Suprapubic skin (tissue), 4 donors: ENCODE measurements at places on chromosomes 11 and 22. TPM values are rescaled to one million over a fixed set of nuclear protein-coding genes. Genes with fewer than 3 reads are reported as not detected.

The VSIG10L2 gene
- total RNA-seq, result 4.7 TPM

The ACRV1 gene
- not detected for total RNA-seq

The ZNF70 gene
- total RNA-seq, result 3.8 TPM

The KRTAP5-11 gene
- 7.3 TPM for total RNA-seq

The USH1C gene
- total RNA-seq, result not detected

The E2F8 gene
- 1.1 TPM for total RNA-seq

DNA sequence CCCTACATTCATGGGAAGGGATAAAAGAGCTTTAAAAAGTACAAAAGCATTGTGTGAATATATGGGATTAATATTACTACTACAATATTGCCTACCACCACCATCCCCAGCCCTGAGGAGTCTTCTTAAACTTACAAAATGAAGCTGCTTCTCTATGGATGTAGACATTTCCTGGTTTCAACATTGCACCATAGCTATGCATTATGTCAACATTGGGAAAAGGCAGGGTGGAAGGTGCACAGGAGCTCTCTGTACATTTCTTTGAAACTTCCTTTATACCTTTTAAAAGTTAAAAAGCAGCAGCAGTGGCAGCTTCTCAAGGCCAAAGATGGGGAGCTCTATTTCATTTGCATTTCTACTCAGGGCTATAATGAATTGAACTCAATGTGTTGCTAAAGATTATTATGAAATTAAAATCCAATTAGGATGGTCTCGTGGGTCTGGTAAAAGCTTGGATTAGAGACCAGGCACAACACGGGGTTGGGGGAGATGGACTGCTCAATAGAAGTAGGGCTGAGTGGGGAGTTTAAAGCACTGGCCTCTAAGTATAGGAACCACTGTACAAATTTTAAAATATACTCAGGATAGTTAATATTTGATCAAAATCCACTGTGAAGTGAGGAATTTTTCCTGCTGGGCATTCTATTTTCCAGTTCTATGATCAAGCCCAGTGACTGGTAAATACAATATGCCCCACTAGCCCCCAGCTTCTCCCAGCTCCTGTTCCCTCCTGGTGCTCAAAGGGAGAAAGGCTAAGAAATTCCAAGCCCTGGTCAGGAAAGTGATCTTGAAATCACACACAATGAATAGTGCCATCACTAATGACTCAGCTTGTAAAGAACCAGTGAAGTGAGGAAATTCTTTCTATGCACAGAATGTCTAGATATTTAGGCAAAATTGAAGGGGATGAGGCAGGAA is 362.7 kb upstream of the CCDC90B start:
- DNase-seq, result no peak
- no peak overlapping the region for H3K4me3 ChIP-seq
- no peaks in the 10 kb centered on the region for H3K27me3 ChIP-seq
- H3K27ac ChIP-seq, result no peak overlapping the region
- H3K36me3 ChIP-seq, result no peaks in the 10 kb centered on the region

DNA sequence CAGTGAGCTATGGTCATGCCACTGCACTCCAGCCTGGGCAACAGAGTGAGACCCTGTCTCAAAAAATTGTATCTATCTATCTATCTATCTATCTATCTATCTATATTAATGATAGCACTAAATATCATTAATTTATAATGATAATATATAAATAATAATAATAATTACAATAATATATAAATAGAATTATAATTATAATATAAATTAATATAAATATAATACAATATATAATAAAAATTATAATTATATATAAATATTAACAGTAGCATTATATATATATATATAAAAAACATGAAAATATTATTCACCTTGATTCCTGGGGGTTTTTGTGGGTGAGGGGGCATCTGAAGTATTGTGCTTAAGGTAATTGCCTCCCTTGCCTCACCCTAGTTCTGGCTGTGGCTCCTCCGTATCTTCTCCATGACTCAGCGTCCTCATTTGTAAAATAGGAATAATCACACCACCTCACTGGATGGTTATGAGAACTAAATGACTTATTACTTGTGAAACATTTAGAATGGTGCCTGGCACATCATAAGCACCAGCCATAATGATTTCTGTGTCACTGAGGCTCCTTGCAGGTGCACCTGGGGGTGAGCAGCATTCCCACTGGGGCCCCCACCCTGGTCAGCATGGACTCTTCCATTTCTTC is 18.8 kb downstream of the RASD2 start:
- no peaks in the 10 kb centered on the region for H3K36me3 ChIP-seq
- no peak for DNase-seq
- H3K27ac ChIP-seq, result no peak overlapping the region
- H3K4me1 ChIP-seq, result peaks cover 1% of the 10 kb centered on the region
- peaks cover 5% of the 10 kb centered on the region for H3K27me3 ChIP-seq
- no peak overlapping the region for H3K4me3 ChIP-seq

DNA sequence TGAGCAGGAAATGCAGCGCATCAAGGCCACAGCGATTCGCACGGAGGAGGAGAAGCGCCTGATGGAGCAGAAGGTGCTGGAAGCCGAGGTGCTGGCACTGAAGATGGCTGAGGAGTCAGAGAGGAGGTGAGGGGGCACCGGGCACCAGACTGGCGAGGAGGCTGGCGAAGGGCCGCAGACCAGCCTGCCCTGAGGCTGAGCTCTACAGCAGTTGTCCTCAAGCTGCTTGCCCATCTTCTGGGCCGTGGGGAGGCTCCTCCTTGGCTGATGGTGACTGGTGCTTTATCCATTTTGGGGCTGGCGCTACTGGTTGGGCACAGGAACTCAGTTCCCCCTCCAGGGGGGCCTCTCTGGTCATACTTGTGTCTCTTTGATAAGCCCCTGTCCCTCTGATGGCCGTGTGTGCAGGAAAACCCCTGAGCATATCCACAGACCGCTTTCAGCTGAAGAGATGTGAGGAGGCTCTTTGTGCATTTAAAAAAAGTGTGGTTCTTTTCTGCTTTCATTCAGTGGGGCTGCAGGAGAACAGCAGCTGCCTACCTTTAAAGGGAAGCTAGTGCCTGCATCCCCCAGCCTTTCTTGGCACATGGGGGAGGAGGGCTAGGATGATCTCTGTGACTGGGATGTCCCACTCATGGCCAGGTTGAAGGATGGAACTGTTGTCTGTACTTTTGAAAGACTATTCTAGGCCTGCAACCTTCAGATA is 46.3 kb upstream of the CABP7 start:
- no peak overlapping the region for H3K27ac ChIP-seq
- no peaks in the 10 kb centered on the region for H3K4me1 ChIP-seq

GRCh38 chr11:81602508-81602907 is 1131.2 kb downstream of the FAM181B start:
- H3K27ac ChIP-seq, result no peak overlapping the region
- DNase-seq, result no peak
- no peaks in the 10 kb centered on the region for H3K4me1 ChIP-seq
- H3K36me3 ChIP-seq, result no peaks in the 10 kb centered on the region
- H3K4me3 ChIP-seq, result no peak overlapping the region

GRCh38 chr11:67027943-67028542 is 5.1 kb downstream of the SYT12 start:
- peaks cover 47% of the 10 kb centered on the region for H3K4me1 ChIP-seq
- H3K27ac ChIP-seq, result peak overlapping the region; percentile 3

- no peak overlapping the region for H3K27ac ChIP-seq
- DNase-seq, result no peak
- H3K36me3 ChIP-seq, result peaks cover 7% of the 10 kb centered on the region
Measured at GRCh38 chr11:44939673-44940395, 10.8 kb downstream of the TP53I11 start.

DNA sequence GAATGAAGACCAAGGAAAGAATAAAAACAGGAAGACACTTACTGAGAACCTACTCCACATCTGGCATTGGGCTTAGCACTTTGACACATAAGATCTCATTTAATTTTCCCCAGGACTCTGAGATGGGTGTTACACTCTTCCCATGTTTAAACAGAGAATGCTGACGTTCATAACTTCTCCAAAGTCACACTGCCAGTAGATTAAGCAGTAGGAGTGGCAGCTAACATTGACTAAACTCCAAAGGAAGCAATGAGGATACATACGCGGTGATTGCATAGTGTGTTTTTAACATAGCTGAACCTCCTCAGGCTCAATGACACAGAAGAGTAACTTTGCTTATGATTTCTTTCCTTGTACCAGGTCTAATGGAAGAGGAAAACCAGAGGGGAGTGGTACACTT is 14.5 kb upstream of the OR10V1 start:
- H3K36me3 ChIP-seq, result no peaks in the 10 kb centered on the region
- H3K27ac ChIP-seq, result no peak overlapping the region
- DNase-seq, result no peak
- no peaks in the 10 kb centered on the region for H3K27me3 ChIP-seq
- H3K4me3 ChIP-seq, result no peak overlapping the region

DNA sequence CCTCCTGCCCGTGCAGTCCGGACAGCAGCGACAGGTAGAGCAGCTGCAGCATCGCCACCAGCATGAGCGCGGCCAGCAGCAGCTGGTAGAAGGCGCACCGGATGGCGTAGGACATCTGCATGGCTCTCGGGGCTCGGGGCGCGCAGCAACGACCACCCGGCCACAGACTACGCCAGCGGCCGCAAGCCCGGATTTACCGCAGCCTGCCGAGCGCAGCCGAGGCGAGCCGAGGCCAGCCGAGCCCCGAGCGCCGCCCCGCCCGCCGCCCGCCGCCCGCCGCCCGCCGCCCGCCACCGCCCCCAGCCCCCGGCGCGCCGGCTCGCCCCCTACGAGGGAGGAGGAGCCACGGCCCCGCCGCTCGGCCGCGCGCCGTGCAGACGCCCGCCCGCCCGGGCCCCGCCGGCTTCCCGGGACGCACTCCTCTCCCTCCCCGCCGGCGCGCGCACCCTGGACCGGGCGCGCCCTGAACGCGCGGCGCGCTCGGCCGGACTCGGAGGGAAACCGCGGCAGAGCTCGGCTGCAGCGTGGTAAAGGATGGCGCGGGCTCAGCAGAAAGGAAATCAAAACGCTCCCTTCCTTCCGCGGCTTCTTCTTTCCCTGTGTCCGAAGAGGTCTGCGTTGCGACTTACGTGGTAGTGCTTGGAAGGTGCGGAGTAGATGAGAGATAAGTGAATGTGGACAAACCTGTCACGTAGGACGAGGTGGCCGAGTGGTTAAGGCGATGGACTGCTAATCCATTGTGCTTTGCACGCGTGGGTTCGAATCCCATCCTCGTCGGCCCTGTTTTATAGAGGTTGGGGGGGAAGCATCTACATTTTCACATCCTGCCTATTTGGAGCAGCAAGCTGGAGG is at the start of gene B4GAT1:
Gene B4GAT1, minus strand, starts transcription at position 205 of the 852 bp plus-strand sequence. Its CDS starts 84 bp downstream, at position 121.
- no peaks in the 10 kb centered on the region for H3K27me3 ChIP-seq
- peak within 1 kb of the TSS; percentile 77 for H3K4me3 ChIP-seq
- DNase-seq, result peak; percentile 92
- peaks cover 44% of the 10 kb centered on the region for H3K4me1 ChIP-seq

- H3K27ac ChIP-seq, result no peak overlapping the region
- DNase-seq, result no peak
- H3K4me1 ChIP-seq, result no peaks in the 10 kb centered on the region
Measured at GRCh38 chr11:83778596-83778995, 492.4 kb upstream of the CCDC90B start.

- H3K36me3 ChIP-seq, result peaks cover 3% of the 10 kb centered on the region
- no peak overlapping the region for H3K27ac ChIP-seq
- peaks cover 28% of the 10 kb centered on the region for H3K27me3 ChIP-seq
- no peak overlapping the region for H3K4me3 ChIP-seq
- no peaks in the 10 kb centered on the region for H3K4me1 ChIP-seq
- DNase-seq, result peak; percentile 60
Measured at GRCh38 chr22:36929621-36930020, 16.2 kb downstream of the CSF2RB start.

- H3K4me3 ChIP-seq, result no peak overlapping the region
- no peak for DNase-seq
- H3K36me3 ChIP-seq, result no peaks in the 10 kb centered on the region
- H3K27ac ChIP-seq, result no peak overlapping the region
Measured at GRCh38 chr11:20013346-20014066, 146.8 kb downstream of the DBX1 start.

- H3K4me3 ChIP-seq, result no peak overlapping the region
Measured at GRCh38 chr11:46513934-46514342, 79.9 kb downstream of the AMBRA1 start.

DNA sequence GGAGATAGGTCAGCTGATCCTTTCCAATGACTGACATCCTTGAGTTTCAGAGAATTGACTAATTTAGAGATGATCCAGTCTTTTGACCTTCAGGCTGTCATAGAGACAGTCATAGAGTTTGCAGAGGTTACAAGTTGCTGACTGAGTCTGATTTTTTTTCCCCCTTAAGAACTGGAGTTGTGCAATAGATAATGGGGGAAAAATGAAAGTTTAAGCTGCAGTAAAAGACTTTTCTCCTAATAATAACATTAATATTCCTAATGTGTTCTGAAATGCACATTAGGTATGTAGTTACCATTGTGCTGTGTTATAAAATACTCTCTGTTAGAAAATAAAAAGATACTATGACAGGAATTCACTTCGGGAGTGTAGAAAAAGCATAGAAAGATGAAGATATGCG is 876.9 kb upstream of the RAG2 start:
- H3K4me1 ChIP-seq, result no peaks in the 10 kb centered on the region
- no peak for DNase-seq
- H3K36me3 ChIP-seq, result no peaks in the 10 kb centered on the region
- H3K4me3 ChIP-seq, result no peak overlapping the region

DNA sequence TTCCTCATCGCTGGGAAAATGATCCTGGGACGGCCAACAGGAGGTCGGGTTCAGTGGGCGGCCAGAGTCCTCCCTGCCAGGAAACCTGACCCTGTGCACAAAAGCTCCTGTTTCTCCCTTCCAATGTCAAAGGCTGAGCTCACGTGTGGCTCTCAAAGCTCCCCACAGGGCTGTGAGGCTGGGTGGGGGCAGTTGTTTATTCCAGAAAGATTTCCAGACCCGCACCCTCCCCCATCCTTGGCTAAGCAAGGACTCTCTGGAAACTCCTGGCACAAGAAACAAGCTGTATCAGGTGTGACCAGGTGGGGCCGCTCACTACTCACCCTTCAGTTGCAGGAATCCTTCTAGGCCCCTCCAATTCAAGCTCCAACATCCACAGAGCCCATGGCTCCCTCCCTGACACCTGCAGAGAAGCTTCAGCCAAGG is 131.9 kb downstream of the SHANK2 start:
- H3K27ac ChIP-seq, result no peak overlapping the region
- no peaks in the 10 kb centered on the region for H3K36me3 ChIP-seq
- DNase-seq, result no peak
- H3K27me3 ChIP-seq, result no peaks in the 10 kb centered on the region
- no peaks in the 10 kb centered on the region for H3K4me1 ChIP-seq

DNA sequence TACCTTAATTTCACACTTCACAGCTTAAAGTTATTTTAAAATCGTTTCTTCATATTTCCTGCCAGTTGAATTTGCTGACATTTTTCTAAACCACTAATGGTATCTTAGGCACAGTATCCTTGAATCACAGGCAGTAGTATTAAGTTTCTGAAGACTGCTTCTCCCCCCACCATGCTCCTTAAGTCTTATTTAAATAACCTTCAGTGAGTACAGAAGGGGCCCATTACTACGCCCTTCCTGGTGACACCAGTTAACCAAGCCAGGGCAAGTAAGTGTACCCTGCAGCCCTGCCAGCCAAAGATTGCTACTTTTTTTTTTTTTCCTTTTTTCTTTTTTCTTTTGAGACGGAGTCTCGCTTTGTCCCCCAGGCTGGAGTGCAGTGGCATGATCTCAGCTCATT is 19.9 kb downstream of the KDM2A start:
- no peak for DNase-seq
- H3K27me3 ChIP-seq, result no peaks in the 10 kb centered on the region
- H3K36me3 ChIP-seq, result peaks cover 71% of the 10 kb centered on the region
- no peak overlapping the region for H3K27ac ChIP-seq
- H3K4me1 ChIP-seq, result no peaks in the 10 kb centered on the region
